NCI-H69 (cell line): ENCODE measurements at places on chromosomes 1 and 21.
A peak's percentile ranks its signal among the peaks of the same experiment; 100 is the strongest.

DNA sequence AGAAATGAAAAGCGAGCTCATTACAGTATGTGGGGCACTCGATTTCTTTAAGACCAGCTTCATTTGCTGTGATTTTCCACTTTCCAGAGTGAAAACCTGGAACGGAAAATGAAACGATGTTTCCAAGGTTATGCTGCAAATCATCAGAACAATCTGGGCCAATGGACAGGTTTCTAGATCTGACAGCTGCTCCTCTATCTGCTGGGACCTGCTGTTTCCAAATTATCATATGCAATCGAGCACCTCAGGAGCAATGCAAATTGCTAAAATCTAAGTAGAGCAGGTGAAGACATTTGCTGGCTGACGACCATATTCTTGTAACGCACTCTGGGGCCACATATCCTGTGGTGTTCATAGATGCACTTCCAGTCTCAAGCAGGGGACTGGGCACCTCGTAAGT, 39.7 kb upstream of the TIAM1 start:
- DNase-seq, result no peak

- DNase-seq, result peak; percentile 79
Measured at GRCh38 chr1:197486946-197487345, 218.9 kb downstream of the CRB1 start.

DNA sequence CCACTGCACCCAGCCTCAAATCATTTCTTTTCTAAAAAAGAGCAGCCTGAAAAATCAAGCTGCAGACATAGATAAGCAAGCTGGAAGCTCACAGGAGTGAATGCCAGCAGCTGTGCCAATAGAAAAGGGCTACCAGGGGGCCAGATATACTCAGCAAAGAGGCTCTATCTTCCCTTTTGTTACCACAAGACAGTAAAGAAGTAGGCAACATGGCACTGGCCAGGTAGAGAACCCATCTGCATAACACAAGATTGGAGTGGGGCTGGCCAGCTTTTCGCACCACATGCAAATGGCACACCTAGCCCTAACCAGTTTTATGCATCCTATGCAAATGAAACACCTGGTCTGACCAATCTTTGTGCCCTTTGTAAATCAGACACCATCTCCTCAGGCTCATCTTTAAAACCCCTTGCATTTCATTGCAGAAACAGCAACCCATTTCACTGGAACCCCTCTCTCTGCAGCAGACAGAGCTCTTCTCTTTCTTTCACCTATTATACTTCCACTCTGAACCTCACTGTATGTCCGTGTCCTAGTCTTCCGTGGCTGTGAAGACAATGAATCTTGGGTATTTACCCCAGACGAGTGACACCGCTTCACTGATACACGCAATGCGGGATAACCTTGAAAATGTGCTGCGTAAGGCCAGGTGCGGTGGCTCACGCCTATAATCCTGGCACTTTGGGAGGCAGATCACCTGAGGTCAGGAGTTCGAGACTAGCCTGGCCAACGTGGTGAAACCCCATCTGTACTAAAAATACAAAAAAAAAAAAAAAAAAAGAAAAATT, 15.1 kb downstream of the CASP9 start:
- no peak for DNase-seq

- DNase-seq, result no peak
Measured at GRCh38 chr1:9758559-9759121, 65.1 kb downstream of the CLSTN1 start.

DNA sequence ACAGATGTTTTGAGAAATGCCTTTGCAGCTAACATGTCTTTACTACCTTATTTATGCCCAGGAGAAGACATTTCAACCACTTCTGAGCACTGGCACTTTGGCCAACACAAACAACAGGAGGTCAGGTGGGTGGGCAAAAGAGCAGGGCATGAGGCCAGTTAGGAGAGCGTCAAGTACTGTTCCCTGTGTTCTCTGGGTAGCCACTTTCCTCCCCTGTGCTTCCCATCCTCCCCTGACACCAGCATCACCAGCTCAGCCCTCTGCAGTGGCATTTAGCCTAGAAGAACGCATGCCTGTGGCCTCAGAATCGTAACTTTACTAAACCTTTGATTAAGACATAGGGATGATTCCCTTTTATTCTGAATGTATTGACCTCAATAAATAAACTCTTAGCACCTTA, 18.3 kb downstream of the BTG2 start:
- no peak for DNase-seq

GRCh38 chr1:211478801-211479578, 13.0 kb downstream of the RD3 start:
- DNase-seq, result no peak

- no peak for DNase-seq
Measured at GRCh38 chr1:28441674-28442073, 64.2 kb upstream of the RCC1 start.

DNA sequence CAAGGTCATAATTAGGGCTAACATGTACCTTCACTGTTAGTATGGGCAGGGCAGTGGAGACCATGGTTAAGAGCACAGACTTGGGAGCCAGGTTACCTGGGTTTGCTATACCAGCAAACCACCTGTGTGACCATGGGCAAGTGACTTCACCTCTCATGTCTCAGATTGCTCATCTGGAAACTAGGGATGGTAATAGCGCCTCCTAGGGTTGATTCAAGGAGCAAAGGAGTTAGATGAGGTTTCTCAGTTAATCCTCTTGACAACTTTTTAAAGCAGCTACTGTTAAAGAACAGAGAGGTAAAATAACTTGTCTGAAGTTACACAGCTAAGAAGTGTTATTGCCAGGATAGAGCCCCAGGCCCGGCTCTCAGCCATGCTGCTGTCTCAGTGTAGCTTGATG, 790 bp upstream of the MATN1 start:
- peak; percentile 6 for DNase-seq

GRCh38 chr1:26754086-26754874, 33.5 kb upstream of the PIGV start:
- no peak for DNase-seq
